ENCODE measurements at places on chromosomes 5 and 9.
A peak's percentile ranks its signal among the peaks of the same experiment; 100 is the strongest.

DNA sequence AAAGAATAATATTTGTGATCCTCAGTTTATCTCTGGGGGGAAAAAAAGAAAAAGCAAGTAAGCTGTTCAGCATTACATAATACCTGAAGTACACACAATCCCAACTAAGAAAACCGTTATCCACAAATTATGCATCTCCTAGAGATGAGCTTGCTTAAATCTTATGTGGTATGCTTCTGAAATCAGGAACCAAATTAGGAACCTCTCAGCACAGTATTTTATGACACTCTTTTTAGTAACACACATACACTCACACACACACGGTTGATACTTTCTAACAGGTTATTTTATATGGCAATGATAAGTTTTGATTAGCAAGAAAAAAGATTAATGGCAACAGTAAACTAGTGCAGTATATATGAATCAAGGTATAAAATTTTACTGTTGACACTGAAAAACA lies 1.2 kb upstream of the ZNF510 start:
- no peak for ATAC-seq

- no peak for ATAC-seq
Observed at GRCh38 chr5:79562351-79563246, 48.7 kb upstream of the HOMER1 start.

DNA sequence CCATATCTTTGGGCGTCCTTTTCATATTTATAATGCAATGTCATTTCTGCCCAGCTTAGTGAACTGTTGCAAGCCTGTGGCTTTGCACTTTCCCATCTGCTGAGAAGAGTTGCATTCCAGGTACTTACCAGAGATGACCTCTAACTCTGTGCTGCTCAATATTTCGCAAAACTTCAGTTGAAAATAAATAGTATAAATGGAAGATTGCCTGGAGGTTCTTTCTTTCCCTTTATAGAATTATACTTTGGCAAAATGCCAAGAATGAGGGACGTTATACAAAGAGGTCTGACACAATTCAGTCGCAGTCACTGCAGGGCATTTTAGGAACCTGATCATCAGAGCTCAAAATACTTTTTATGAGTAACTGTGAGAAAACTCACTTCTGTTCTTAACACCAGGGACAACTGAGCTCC lies 18.9 kb upstream of the VLDLR start:
- ATAC-seq, result no peak

DNA sequence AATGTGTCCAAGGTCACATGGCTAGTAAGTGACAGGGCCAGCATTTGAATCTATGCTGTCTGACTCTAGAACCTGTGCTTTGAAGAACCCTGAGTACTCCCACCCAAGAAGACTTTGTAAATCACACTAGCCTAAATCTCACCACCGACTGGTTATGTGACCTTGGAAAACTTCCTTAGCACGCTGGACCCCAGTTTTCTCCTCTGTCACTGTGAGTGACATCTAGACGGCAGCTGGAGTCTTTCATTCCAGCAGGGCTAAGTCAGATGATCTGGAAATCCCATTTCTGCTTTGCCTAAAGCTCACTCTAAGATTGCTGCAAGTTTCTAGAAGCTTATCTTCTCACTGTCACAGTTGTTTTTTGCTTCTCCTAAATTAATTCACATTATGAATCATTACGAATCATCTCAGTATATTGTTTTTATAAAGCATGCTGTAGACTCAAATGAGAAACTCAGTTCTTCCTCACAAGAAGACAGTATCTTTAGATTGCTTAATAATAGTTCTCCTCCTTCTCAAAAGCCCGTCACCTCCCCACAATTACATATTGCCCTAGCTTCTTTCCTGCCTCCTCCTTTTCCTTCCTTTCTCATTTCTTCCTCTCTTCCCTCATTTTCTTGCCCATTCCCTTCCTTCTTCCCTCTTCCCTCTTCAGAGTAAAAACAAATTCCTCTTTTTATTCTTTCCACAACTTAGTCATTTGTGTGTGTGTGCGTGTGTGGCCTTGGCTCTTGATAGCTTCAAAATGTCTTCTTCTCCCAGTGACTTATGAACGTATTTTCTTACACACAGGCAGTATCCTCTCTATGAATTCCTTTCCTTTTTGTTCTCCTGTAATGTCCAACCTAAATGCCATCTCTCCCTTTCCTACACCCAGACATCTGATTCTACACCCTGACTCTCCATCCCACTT lies 16.8 kb downstream of the ALDOB start:
- ATAC-seq, result no peak

GRCh38 chr9:97307500-97308163 lies at the start of gene CCDC180:
Gene CCDC180 (plus strand): TSS chr9:97307659. CDS start chr9:97308064, 405 bp downstream.
- no peak for ATAC-seq

DNA sequence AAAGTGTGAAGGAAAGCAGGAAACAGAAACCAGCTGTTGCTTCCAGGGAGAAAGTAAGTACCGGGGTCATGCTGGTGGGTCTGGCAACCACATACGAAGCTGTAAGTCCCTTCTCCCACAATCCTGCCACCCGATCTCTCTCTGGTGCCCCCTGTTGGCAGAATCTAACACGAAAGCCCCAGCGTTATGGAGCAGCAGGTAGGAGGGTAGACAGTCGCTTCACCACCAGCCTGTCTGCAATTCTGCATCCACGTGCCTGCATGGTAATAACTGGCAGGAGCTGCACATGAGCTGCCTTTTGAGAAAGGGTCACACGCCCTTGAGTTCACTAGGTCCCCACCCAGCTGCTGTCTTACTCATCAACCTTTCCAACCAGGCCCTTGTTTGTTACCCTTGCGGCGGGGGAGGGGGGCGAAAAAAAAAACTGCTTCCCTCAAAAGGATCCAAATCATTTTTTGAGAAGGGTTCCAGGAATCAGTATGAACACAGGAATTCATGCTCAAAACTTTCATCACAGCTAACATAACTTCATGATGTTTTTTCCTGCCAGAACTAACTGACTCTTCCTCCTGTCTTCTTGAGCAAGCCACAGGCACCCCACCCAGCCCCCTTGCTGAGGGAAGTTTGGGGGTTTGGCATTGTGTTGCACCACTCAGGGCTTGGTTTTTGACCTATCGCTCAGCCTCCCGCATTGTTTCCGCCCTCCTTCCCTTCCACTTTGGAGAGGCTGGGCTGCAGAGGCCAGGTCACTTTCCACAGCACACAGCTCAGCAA lies 19.6 kb upstream of the TMEM252 start:
- ATAC-seq, result peak; percentile 43
